ENCODE measurements at places on chromosomes 2 and 18. TPM values are rescaled to one million over a fixed set of nuclear protein-coding genes. Genes with fewer than 3 reads are reported as not detected.

The BIN1 gene
- total RNA-seq = 47.7 TPM

The CIAO1 gene
- 49.1 TPM for total RNA-seq

GRCh38 chr2:238790126-238790832 lies 57.6 kb upstream of the TWIST2 start:
- peak; percentile 81 for DNase-seq

DNA sequence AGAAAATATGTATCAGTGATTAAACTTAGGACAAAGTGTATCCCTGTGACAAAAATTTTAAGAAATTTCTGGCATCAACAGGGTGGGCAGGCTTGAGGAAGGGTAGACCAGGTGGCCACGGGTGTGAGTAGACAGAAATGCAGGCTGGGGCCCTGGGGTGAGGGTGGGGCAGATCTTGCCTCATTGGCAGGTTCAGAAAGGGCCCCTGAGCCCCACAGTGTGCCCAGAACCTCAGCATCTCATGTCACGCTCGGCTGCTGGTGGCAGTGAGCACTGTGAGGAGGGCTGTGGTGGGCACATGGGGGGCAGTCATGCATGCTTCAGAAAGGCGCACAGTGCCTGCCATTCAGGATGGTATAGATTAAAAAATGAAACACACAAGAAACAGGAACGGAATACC lies 7.6 kb upstream of the ASB18 start:
- no peak for DNase-seq

The IL37 gene
- total RNA-seq = not detected

The DSG4 gene
- 0.24 TPM for total RNA-seq
